Activated CD4-positive, alpha-beta T cell treated with anti-CD3 and anti-CD28 coated beads, Interleukin-2, amount 50 U/mL, for 48 hours (primary cell): ENCODE measurements at places on chromosomes 12 and 14.

DNA sequence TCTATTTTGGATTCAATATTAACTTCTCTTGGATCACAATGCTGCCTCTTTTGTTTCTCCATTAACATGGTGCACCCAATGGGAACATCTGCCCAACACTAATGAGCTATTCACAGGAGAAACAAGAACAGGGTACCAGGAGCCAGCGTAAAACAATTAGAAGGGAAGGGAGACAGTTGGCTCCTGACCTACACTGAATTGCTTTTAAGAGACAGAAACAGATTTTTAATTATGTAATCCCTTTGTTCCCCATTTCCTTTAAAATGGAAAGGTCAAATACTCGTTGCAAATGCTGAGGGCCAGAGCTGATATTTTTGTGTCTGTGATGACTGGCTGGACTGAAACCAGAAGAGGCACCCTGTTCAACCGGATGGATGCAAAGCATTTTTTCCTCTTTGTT is 108.3 kb downstream of the SEC23A start:
- DNase-seq: no peak

DNA sequence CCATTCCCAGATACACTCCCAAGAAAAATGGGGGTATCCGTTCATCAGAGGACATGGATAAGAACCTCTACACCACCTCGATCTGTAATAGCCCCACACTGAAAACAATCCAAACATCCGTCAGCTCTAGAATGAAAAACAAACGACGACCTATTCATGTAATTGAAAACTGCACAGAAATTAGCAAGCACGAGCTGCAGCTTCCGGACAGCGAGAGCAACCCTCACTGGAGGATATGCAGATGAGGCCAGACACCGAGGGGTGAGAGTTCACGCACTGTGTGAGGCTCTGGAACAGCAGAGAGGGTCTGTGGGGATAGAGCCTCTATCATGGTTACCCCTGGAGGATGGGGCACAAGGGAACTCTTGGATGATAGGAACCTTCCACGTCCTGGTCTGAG is 143.9 kb upstream of the NCOR2 start:
- DNase-seq: no peak

GRCh38 chr12:127803545-127803944 is 463.4 kb upstream of the TMEM132C start:
- no peak for DNase-seq

DNA sequence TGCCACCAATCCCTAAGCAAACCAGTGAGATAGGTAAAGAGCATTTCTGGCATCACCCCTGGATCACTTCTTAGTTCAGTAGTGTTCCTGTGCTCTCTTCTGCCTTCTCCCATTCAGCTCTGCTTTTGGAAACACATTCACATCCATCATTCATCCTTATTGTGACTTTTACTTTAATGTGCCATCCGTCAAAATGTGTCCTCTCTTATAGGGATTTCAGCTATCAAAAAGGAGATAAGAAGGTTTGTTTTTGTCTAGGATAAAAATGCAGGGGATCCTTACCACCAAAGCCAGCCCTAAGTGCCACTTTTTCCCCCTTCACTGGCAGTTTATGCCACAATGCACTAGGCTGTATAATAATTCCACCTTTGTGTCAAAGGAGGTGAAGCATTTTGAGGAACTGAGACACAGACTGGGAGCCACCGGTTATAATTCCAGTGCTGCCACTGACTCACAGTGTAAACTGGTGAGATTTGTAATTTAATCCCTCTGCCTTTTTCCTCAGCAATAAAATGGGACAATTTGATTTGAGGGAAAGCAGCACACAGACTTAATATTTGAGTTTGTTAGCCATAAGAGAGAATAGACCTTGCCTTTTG is 158.6 kb downstream of the PAX9 start:
- no peak for DNase-seq

DNA sequence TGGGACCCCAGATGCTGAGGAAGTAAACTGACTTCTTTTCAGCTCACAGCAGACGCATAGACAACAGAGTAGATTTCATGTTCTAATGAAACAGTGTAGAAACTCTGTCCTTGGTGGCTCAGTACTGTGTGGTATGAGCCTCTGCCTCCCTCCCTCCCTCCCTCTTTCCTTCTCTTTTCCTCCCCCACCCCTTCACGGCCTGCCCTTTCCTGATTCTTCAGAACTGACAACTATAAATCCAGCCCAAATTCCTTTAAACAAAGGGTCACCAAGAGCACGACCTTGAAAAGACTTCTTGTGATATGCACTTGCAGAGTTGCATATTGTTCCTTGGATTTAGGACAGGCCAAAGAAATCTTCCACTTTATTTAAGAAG is 164.0 kb downstream of the ETV6 start:
- DNase-seq: no peak

DNA sequence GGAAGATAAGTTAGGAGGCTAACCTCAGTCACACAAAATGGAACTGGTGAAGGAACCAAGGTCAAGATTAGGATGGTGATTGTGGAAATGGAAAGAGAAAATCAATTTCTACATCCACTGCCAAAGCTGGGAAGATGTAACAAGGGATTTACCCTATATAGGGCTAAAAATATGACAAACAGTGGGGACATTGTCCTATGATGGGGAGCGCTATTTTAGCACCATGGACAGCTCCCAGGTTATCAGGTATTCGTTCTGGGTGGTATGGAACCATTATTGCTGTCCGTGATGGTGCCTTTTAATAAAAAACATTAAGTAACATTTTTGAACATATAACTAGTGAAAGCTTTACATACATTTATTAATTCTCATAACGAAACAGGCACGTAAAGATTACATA is 124.0 kb downstream of the NDUFA12 start:
- DNase-seq: no peak
